ENCODE measurements at places on chromosomes 16 and 17.

- DNase-seq = no peak
These were observed 22.6 kb upstream of the DHX8 start for GRCh38 chr17:43461185-43461584.

- no peak for DNase-seq
These were observed 3.0 kb downstream of the NTAN1 start for GRCh38 chr16:15052747-15053476.

DNA sequence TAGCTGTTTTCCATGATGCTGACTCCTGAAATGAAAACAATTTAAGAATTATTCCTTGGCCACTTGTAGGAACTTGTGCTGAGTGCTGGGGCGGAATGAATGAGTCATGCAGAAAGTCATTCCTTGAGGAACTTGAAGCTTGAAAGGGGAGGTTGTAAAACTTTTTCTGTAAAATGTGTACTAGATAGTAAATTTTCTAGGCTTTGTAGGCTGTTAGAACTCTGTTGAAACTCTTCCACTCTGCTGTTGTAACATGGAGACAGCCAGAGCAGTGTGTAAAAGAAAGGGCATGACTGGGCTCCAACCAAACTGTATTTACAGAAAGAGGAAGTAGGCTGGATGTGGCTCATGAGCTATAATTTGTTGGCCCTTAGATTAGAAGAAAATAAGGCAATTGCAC lies 46.1 kb downstream of the ABCA8 start:
- no peak for DNase-seq

GRCh38 chr17:34220045-34220751 lies 34.9 kb upstream of the CCL2 start:
- DNase-seq = no peak

DNA sequence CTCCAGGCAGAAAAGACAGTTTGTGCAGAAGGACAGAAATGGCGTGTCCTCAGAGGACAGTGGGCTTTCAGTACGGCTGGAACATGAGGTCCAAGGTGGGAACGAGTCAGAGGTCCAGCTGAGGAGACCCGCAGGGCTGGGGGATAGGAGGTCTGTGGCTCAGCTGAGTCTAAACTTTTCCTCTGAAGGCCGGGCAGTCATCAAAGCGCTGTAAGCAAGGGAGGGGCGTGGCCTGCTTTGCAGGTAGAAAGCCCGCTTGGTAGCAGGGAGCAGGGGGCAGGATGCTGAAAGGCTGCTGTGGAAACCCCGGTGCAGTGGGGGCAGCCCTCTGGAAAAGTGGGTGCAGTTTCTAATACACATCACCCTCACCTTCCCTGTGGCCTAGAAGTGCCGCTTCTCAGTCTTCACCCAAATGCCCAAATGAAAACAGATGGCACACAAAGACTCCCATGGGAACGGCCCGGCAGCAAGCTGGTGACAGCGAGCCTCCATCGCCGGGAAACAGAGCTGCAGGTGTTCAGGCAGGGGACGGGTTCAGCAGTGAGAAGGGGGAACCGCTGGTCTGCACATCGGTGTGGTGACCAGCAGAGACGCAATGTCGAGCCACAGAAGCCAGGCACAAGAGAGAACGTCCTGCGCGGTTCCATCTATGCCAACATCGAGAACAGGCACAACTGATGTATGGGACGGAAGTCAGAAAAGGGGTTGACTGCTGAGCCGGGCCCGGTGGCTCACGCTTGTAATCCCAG lies 12.2 kb upstream of the OSGIN1 start:
- DNase-seq = no peak

DNA sequence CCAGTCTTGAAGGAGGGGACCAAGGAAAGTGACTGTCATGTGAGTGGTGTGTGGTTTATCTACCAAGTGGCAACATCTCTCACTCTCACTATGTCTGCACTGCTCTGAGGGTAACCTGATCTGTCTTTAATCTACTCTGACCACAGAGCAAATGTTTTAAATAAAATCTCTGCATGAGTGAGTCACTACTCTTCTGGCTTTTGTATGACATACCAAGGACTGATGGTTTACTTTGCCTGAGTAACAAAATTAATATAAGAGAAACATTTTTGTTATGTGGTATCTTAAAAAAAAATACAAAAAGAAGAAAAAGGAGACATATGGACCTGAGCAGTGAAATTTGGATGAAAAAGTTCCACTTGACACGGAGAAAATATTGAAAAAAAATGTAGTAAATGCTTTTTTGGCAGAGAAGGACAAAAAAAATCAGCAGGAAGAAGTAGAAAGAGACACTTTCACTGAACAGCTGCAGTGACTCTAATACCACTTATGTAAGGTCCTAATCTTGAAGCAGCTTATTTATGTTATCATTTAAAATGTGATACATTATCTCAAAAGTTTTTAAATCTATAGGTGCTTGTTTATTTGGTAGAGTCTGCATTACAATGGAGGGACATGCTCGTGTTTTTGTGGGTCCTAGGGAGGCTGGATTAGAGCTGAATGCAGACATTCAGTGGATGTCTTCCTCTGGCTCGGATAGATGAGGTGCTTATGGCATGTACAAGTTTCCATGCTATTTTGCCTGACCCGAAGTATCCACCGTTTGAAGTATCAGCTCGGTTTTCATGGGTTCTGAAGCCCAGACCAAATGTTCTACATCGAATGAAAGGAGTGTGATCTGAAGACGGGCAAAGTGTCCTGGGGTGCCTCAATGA lies 240.7 kb downstream of the MAP2K6 start:
- DNase-seq = no peak

- peak; percentile 35 for DNase-seq
These were observed 27.8 kb upstream of the GHDC start for GRCh38 chr17:42221886-42222745.

- peak; percentile 62 for DNase-seq
These were observed 9.6 kb downstream of the IL32 start for GRCh38 chr16:3074860-3075522.

DNA sequence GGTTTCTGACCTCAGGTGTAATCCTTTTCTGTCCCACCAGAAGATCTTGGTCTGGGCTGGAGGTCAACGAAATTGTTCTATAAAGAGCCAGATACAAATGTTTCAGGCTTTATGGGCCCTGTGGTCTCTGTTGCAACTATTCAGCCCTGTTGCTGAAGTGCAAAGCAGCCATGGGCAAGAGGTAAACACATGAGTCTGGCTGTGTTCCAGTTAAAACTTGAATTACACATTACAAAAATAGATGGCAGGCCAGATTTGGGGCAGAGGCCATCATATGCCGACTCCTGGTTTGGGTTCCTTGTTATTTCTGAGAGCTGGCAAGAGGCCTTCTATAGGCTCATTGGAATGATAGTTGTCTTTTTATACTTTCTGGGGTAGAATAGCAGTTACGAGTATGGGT lies 114.4 kb downstream of the SDR42E1 start:
- DNase-seq = no peak

GRCh38 chr17:82124101-82124500 lies 26.1 kb upstream of the FASN start:
- DNase-seq = no peak

DNA sequence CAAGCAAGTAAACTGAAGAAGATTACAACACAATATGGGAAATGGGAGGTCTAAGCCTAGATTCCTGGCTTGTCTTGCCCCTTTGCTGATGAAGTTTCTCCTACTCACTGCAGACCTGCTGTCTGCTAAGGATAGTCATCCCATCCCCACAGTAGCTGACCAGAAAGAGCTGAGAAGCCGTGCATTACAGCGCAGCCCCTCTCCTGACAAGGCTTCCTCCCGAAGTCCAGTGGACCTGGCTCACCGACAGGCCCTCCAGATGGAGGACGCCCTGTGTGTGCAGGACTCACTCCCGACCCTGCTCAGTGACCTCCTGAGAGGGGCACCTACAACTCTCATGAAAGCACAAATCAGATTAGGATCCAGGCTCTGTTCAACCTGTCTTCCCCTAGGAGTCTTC lies 35.4 kb downstream of the KIAA0753 start:
- no peak for DNase-seq

DNA sequence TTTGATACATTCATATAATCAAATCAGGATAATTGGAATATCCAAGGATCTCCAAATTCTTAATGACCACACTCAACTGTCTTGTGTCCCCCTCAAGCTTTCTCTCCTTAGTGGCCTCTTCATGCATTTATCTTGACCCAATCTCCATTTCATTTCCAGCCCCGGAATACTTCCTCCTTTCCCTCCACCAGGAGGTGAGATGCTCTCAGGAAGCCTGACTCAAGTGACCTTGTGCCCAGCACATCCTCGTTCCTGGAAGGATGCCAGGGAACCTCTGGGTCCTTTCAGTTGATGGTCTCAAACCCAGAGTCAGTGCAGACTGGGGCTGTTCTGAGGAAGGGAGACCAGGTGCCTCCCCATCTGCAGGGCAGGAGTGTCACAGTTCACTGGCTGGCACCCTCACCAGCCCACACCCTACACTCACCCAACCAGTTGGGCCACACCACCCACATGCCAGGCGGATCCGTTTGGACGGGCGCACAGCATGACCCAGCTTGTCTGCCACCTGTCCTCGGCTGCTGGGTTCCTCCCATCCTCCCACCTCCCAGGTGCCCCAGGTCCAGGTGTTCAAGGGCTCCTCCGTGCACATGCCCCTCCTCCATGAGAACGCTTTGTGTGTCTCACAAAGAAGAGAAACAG lies 14.0 kb upstream of the EMP2 start:
- DNase-seq = no peak

- DNase-seq = no peak
These were observed 736.5 kb downstream of the KCNJ2 start for GRCh38 chr17:70905796-70906195.

DNA sequence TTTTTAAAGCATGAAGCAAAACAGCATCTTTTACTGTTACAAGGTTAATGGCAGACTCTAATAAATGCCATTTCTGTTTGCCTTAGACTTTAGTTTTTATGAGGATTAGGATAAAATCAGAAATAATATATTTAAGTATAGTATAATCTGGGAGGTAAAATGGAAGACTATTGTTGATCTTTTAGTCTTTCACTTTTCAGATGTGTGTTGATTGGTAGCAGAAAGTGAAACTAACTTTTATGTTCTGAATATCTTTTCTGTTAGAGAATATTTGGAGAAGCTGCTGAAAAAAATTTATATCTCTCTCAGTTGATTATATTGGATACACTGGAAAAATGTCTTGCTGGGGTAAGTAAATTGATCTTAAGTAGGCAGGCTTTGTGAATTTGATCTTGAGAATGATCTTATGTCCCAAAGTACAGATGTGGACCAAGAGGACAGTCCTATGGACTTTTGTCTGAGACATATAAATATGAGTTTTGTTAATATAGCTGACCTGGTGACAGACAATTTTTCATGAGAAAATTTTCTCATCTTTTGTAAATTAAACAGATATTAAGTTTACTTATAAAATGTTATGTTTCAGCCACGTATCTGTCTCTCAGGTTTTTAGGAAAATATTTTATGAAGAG lies 64.1 kb downstream of the NF1 start:
- DNase-seq = no peak

DNA sequence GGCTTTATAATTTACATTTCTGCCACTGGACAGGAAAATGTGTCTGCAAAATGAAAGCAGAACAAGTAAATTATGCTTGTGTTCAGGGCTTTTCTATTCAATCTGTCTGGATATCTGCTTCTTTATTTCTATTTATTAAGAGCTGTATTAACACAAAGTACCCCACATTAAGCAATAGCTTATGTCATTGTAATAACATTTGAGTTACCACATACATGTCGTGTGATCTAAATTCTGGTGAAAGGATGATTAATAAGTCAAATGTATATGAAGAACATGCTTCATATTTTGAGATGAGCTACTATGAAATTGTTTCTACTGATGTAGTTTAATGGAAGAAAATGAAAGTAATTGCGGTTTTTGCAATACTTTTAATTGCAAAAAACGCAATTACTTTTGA lies 238.2 kb downstream of the KCNJ2 start:
- DNase-seq = no peak

GRCh38 chr17:32628271-32629044 lies 141.7 kb downstream of the CDK5R1 start:
- DNase-seq = no peak

GRCh38 chr17:16254773-16255400 lies 37.9 kb downstream of the PIGL start:
- DNase-seq = no peak

DNA sequence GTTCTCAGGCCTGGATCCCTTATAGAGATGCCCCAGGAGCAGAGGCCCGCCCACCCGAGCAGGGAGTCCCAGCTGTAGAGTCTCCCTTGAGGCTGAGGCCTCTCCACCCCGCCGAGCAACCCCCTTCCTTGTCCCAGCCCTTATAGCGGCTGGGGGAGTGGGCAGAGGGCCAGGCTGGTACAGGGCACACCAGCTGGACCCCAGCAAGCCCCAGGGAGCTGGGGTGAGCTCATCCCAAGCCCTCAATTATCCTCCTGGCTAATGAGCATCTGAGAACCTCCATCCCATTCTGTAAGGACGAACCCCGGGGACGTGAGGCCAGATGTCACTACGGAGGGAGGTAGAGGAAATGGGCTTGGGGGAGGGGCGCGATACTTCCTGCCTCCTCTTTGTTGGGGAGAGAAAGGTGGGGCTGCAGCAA lies 3.2 kb upstream of the SNN start:
- no peak for DNase-seq

- no peak for DNase-seq
These were observed at the start of gene MT3 for GRCh38 chr16:56589141-56590039. MT3 (plus strand) TSS chr16:56589528; CDS start chr16:56589591, 63 bp downstream.

GRCh38 chr16:69555437-69555836 lies 10.3 kb upstream of the NFAT5 start:
- no peak for DNase-seq

GRCh38 chr17:67171560-67171959 lies 73.4 kb downstream of the HELZ start:
- no peak for DNase-seq

GRCh38 chr17:2101448-2102257 lies 46.8 kb downstream of the HIC1 start:
- no peak for DNase-seq

DNA sequence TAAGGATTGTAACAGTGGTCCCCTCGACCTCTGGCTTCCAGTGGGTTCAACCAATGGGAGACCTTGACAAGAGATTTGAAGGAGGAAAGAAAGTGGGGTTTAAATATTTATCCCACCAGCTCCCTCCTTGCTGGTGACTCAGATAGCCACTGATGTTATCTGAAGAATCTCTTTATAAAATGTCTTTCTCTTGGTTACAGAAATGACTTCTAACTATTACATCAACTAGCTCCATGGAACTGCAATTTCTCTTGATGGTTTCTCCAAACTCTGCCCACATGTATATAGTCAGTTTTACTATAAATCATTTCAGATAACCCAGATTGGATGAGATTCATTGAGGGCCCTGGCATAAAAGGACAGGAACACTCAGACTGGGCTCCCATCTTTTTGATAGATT lies 920.2 kb upstream of the SOX9 start:
- no peak for DNase-seq

- no peak for DNase-seq
These were observed 22.5 kb downstream of the DNAI2 start for GRCh38 chr17:74296548-74296936.

GRCh38 chr17:34651402-34651811 lies 72.0 kb downstream of the TMEM132E start:
- DNase-seq = no peak

GRCh38 chr17:9468532-9468931 lies 107.1 kb downstream of the STX8 start:
- no peak for DNase-seq

DNA sequence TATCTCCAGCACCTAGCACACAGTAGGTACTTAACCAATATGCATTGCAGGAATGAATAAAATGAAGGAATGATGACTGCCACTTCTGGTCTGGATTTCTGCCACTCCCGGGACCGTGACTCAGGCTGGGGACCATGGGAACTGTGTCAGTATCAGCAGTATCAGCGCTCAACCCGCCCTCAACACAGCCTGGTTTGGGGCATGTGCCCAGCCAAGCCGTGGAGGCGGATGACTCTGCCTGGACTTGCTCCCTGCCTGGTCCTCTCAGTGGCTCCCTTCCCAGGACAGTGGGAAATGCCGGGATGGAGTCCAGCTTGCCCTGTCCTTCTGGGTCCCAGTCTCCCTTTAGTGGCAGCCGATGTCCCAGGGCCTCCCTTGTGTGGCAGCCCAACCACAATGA lies 55.1 kb downstream of the SRCIN1 start:
- no peak for DNase-seq
